Stimulated activated CD4-positive, alpha-beta T cell treated with anti-CD3 and anti-CD28 coated beads, Interleukin-12 subunit alpha, Interleukin-12 subunit beta, amount 100 ng/mL, for 4 hours (primary cell): ENCODE measurements at places on chromosomes 7 and 10.

DNA sequence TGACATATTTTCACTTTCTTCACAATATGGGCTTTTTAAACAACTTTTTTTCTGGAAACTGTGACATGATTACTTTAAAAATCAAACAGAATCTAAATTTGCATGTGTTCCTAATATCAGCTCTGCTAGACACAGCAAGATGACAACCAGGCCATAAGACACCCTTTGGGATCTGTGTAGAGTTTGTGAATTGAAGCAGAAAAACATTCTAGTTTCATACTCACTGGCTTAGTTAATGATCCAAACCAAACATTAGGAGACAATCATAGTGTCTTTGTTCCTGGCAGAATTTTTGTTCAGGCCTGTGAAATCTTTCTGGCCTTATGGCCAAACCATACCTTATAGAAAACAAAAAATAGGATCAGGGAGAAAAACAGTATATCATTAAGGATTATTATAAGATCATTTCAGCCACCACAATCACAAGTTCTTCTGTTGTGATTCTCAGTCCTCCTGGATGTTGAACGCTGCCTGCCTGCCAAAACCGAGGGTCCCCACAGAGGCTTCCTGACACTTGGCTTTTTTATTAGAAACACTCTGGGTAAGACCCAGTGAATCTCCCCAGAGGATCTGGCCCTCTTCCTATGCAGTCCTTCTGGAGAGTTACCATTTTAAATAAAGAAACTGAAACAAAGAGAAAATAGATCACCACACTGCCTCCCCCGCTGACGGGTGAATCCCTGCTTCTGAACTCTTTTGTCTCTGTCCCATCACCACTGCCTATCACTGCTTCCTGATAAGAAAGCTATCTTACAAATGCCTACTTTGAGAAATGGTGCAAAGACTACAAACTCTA lies 79.2 kb upstream of the PPP1R3C start:
- no peak for DNase-seq

- no peak for DNase-seq
These were observed 71.3 kb downstream of the OSBPL3 start for GRCh38 chr7:24908727-24909126.

DNA sequence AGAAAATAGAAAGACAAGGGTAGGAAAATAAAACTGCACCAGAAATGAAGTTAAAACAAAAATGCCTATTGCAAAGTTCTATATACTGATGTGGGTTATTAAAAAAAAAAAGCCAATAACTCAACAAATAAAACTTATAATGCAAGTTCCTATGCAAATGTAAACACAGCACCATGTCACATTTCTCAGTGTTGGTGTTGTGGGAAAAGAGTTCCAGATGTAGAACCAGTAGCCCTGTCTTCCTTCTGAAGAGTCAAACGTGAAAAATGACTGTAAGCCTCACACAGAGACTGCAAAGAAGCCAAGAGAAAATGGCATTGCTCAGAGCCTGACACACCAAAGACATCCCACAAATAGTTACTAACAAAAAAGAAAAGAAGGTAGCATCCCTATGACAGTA lies 10.1 kb downstream of the PON2 start:
- no peak for DNase-seq

- no peak for DNase-seq
These were observed at the start of gene SEMA3E for GRCh38 chr7:83648464-83649241. Gene SEMA3E (minus strand): TSS chr7:83649139.

DNA sequence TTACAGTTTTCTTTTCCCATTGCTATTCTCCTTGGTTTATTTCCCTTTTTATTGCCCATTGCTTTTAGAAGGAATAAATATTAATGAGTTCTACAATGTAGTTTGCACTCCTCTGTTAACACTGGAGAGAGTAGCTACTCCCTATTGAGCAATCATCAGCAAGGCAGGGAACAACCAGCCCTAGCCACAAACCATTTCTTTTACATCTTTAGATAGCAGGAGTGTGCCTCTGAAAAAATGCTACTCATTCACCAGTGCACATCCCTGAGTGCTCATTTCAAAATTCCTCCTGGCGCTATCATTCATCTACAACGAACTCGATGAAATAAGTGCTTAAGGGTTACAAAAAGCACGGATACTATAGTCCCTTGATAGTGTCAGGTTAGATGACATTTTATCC lies 252.9 kb downstream of the THSD7A start:
- no peak for DNase-seq

DNA sequence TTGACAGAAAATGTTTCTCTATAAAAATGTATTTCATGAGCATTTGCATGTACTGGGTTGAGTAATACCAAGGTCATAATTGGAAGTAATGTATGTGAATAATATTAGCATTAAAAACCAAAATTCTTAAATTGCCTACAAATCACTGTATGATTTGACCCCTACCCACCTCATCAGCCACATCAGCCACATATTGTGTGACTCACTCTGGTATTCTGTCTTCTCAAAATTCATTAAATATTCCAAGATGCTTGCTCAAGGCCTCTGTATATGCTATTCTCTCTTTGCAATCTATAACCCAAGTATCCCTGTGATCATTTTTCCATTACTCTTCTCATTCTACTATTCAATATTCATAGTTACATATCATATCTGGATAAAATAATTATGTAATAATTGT lies 21.4 kb downstream of the POT1 start:
- DNase-seq = no peak

- no peak for DNase-seq
These were observed 32.3 kb downstream of the CAMK1D start for GRCh38 chr10:12381536-12382156.

- DNase-seq = no peak
These were observed 14.0 kb upstream of the PTTG1IP2 start for GRCh38 chr7:90455163-90456030.

- DNase-seq = no peak
These were observed 92.0 kb downstream of the TCF7L2 start for GRCh38 chr10:113041841-113042750.

DNA sequence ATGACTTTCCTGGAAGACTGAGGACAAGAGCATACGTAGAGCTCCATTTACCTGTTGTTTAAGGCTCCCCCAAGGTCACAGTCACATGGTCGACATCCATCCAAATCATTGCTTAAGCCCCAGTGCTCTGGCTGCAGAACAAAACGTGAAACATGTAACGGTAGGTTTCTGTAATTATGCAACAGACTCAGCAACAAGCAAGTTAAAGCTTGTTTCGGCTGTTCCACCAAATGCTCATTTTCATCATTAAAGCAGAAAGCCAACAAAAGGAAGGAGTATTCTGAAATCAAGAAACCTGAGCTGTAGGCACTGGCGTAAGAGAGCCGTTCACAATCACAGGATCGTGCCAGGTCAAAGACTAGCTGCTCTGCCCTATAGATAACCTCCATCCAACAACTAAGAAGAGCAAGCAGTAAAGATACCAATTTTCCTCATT lies 30.0 kb downstream of the LAMB1 start:
- DNase-seq = no peak

DNA sequence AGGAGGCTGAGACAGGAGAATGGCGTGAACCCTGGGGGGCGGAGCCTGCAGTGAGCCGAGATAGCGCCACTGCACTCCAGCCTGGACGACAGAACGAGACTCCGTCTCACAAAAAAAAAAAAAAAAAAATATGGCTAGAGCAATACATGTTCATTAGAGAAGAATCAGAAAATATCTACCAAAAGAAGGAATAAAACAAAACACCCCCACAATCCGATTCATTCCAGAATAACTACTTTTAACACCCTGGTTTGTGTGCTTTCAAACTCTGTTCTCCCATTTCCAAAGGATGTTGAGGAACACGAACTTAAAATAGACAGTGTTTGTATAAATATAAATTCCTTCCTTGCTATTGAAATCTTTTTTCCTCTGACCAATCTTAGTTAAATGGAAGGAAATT lies 6.5 kb downstream of the PDSS1 start:
- no peak for DNase-seq

- no peak for DNase-seq
These were observed 6.8 kb upstream of the NODAL start for GRCh38 chr10:70448236-70448635.

- DNase-seq = peak; percentile 38
These were observed 149.2 kb downstream of the PRKAG2 start for GRCh38 chr7:151727579-151728285.

DNA sequence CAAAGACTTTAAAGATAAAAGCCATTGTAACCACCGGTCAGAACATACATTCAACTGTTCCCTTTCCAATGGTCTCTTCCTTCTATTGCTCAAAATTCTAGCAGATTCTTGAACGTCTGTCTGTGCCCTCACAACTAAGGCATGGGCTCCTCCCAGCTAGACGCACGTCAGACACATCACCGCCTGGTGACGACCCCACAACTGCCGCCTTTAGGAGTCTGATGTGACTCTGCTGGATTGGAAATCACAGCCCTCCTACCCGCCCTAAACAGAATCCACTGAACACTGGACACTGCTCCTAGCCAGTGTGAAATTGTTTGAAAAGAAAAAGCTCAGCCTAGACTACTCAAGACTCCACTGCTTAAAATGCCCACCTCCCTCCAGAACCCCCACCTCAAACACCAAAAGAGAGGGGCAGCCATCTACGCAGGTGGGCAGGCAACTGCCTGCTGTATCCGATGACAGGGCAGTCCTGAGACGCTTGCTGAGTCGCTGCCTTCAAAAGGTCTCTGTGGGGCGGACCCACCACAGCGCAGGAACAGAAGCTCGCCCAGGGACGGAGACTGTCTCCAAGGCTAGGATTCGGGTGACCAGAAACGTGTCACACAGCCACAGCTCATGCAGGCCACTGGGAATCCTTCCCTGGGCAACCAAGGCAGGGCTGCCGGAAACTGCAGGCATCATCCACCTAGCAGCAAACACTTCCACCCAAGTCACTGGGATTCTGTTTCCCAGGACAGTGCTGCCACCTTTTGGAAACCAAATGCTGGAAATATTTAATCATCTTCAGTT lies 34.7 kb downstream of the GSDME start:
- DNase-seq = no peak

GRCh38 chr7:106345421-106346166 lies 60.8 kb upstream of the NAMPT start:
- peak; percentile 19 for DNase-seq

DNA sequence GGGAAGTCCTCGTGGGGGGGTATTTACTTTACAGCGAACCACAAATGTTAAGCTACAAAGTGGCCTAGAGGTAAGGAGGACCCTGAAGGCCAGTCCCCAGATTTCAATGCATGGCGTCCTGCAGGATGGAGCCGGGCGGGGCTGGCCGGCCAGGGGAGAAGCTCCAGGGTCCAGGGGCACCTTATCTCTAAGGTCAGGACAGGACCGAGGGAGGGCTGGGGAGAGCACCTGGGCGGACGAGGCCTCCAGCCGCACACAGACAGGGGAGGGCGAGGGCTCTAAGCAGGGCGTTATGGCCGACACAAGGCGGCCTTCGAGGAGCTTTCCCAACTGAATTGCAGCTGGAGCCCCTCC lies 96.4 kb upstream of the DIP2C start:
- DNase-seq = no peak

DNA sequence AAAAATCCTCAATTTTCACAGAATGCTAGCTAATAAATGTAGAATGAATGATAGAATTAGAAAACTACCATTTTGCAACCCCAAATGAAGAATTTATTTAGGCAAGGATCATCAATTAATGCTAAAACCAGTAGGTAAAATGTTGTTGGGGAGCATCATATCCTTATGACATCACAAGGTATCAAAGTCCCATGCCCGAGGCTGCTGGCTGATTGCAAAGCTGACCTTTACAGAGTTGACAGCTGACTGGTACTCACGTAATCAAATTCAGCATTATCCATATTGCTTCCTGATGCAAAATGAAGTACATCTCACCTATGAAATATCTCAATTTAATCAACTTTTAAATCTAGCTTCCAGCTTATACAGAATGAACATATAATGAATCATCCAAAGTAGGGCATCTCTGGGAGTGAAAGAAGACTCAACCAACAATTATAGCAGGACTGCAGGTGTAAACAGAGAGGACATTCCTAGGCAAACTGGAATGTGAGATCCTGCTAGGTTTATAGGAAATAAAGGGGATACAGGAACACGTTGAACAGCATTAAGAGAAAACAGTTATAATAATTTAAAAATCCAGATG lies 10.2 kb upstream of the BLNK start:
- DNase-seq = no peak

- no peak for DNase-seq
These were observed 534.5 kb upstream of the MKI67 start for GRCh38 chr10:128660726-128661125.

- no peak for DNase-seq
These were observed 909.0 kb upstream of the C7orf33 start for GRCh38 chr7:147681530-147681929.

DNA sequence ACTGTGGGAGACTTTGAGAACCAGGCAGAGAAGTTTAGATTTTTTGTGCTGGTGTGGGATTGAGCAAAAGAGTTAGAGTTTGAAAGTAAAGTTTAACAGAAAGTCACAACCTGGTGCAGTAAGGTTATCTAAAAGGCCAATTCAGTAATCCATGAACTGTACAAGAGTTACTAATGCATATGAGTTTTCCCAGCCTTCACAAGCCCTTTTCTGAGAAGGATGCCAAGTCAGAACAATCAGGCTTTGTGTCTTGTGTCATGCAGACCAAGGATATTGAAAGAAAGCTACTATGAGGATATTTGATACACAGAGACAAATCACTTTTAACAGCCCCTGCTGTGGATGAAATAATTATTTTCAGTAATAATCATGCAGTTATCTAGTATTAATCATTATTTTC lies 68.8 kb upstream of the MYO3A start:
- DNase-seq = no peak

GRCh38 chr10:14533295-14533694 lies 202.6 kb upstream of the FRMD4A start:
- no peak for DNase-seq

DNA sequence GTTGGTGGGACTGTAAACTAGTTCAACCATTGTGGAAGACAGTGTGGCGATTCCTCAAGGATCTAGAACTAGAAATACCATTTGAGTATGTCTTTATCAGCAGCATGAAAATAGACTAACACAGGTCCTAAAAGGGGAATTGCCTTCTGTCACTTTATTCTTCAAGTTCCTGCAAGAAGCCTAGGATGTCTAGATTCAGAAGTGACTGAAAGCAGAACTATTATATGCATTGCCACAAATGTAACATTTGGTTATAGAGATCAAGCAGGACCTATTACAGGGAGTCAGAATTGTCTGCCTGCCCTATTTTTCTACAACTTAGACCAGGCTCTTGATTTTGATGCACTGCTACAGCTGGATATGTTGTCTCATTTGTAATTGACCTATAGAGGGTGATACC lies 364.7 kb downstream of the SORCS1 start:
- DNase-seq = no peak

DNA sequence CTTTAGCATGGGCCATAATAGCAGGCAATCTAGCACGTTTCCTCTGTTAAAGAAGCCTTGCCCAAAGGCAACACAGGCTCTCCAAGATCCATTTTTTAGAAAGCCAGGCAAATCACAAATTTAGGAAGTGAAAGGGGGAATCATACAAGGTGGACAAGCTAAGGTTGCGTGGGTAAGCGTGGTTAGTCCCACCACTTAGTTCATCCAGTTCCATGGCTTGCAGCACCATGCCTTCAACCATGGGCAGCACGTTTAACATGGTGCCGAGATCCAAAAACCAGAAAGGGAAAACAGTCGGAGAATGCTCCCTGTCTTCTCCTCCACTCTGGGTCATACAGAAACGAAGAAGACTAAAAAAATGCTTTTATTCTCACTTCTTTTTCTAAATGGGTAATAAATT lies 234.4 kb upstream of the IMMP2L start:
- no peak for DNase-seq
